ENCODE measurements at places on chromosomes 2 and 18.

DNA sequence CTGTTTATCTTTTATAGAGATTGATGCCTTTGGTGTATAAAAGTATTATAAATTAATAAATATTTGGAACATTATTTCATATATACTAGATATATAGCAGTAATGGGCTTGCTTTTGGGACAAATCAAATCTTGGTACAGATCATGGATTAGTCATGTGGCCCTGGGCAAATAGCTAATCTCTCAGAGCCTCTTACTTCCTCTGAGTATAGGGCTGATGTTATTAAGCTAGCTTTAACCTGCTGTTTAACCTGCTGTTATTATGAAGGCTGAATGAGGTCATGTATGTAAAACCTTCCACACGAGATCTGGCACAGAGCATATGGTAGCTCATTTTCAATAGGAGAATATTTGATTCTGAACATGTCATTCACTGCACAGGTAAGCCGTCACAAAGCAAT lies 5.7 kb downstream of the ITGB6 start:
- DNase-seq, result no peak

- no peak for DNase-seq
Observed at GRCh38 chr18:377088-377487, 109.2 kb upstream of the THOC1 start.

DNA sequence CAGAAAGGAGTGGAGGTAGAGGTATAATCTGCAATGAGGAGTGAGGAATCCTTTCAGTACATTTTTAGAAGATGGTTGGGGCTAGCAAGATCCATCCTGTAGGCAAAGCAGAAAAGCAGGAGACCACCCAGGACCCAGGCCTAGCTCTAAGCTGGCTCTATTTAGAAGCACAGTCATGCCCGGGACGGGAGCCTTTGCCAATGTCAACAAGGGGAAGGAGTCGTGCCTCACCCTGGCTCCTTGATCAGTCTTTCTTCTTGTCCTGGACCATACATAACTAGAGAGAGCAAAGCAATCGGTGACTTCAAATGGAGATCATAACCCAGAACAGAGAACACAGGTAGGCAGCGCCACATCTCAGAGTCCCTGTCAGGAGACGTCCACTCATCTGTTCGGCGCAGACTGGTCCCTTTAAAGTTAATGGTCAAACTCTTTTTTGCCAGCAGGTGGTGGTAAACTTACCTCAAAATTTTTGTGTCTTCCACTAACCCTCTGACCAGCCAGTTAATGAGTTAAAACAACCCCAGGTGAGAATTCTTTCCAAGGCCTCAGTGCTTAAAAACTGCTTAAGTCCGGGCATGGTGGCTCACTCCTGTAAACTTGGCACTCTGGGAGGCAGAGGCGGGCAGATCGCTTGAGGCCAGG lies 8.0 kb downstream of the MC5R start:
- DNase-seq, result no peak

GRCh38 chr18:64073971-64074370 lies 74.9 kb downstream of the LINC00305 start:
- DNase-seq, result no peak

GRCh38 chr2:17981936-17982335 lies 103.5 kb downstream of the KCNS3 start:
- no peak for DNase-seq

DNA sequence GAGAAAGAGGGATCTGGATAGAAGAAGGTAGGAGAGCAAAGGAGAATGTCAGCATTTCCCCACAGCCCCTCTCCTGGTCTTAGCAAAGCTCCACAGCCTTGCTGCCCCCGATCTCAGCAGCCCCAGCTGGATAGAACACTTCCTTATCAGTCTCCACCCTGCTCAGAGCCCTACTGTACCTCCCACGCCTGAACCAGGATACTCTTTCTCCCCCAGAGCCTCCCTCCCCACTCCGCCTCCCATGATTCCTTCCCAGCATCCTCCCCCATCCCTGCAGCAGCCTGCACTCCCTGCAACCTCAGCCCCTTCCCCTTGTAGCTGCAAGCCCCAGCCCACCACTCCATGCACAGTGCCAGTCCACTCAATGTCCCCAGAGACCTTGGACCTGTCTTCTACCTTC lies 25.8 kb downstream of the PLB1 start:
- no peak for DNase-seq

DNA sequence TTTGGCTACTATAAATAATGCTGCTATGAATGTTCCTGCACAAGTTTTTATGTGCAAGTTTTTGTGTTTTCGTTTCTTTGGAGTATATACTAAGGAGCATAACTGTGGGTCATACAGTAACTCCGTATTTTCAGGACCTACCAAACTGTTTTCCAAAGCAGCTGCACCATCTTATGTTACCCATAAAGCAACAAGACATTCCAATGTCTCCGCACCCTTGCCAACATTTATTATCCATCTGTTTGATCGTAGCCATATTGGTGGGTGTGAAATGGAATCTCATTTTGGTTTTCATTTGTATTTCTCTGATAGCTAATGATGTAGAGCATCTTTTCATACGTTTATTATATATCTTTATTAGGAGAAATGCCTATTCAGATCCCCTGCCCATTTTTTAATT lies 13.8 kb downstream of the TMEM131 start:
- DNase-seq, result no peak

DNA sequence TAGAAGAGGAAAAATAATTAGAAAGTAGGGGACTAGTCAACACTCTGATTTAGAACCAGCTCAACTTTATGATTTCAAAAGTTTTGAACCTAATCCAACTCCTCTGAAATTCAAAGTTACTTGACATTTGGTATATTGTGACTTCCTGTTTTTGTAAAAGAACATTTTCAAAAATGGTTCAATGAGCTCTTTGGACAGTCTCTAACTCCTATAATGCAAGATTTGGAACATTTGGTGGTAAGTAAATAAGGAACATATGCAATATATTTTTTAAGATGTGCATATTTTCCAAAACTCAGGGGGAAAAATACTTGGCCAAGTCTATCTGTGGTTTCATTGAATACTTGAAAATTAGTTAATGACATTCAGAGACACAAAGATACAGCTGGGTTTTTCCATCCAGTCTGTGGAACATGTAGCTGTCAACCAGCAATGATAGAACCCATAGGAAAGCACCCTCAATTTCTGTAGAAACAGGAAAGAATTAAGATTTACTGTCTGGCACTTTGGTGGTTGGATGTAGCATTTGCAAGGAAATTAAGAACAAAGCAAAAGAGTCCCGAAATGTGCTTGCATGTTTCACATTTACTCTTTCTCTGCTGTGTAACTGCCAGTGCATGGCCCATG lies 17.0 kb upstream of the ANKRD44 start:
- DNase-seq, result no peak

DNA sequence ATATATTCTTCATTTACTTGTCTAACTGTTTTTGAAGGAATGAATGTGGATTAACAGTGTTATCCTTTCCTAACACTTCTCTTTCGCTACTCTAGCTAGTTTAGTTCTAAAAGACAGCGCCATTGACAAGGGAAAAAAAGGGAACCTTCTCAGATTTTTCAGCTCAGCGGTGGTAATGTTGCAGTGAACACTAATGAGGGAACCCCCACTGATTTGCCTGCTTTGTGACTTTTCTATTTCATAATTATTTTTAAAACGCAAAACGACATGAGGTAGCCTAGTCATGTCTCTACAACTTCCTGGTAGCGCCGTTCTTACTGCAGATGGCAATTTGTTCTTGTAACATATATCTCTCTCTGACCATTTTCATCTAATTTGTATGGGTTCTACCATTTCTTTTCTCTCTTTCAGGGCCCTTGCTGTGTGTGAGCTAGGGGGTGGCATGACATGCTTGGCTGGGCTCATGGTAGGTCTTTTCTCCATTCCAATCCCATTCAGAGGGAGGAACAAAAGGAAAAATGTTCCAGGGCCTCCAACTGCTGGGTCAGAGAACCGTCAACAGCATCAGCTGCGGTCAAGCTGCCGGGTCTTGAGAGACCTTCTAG lies 235.5 kb upstream of the SIX3 start:
- no peak for DNase-seq

DNA sequence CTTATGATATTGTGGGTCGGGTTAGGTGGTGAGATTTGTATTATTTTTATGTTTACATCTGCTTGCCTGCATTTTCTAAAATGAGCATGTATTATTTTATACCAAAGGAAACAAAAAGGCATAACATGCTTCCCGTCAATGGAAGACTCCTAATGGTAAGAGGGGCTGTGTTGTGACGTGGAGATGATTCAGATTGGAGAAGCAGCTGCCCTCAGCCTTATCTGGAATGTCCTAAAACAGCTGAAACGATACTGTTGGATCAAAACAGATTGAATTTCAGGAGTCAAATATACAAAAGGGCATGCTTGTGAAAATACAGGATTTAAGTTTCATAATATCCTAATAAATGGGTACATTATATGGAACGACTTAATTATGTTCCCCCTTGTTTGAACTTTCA lies 19.0 kb downstream of the DGKD start:
- no peak for DNase-seq

DNA sequence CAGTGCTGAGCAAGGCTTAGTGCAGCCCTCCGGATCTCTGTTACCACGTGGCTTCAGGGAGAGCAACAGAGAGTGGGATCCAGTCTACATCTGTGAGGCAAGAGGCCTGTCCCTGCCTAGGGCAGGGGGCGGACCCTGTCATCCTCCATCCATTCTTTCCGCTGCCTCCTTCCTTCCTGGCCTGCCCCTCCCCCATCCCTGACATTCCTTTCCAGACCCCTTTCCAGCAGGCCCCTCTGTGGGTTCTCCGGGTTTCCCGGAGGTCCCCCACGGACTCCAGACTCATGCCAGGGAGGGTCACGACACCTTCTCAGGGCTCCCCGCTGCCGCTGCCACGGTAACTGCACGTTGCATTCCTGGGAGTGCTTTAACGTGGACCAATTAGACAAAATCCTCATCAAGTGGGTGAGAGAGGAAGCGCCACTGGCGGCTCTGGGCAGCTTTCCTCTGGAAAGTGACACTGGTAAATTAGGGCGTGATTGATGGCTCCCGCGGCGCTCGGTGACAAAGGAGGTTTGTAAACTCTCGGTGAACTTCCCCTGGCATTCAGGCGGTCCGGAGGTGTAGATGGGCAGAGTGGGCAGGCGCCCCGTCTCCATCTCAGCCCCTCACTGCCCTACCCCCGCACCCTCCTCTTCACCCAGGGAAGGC lies 11.4 kb downstream of the ATOH8 start:
- DNase-seq, result no peak

GRCh38 chr2:27889774-27890145 lies 427 bp downstream of the RBKS start:
- DNase-seq, result no peak

DNA sequence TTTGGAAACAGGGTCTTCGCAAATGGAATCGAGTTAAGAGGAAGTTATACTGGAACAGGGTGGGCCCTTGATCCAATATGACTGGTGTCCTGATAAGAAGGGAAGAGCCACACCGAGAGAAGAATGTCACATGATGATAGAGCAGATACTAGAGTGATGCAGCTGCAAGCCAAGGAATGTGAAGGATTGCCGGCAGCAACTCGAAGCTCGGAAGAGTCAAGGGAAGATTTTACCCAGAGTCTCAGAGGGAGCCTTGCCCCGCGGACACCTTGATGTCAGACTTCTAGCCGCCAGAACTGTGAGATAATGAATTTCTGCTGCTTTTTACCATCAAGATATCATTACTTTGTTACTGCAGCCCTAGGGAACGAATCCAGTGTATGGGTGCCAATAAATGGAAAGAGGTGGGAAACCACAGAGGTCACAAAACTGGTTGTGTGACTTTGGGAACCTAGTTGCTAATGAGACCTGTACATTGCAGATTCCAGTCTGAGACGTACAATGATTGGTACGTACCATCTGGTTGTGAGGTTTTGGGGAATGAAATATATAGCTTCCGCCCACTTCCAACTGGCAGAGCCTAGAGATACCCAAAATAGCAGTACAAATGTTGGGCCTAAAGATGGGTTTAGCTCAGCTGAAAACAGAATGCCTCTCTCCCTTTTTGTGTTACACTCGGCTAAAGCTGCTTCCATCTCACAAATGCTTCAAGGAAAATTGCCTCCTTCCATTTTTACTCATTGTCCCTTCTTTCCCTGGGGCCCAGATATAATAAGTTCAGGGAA lies 28.6 kb upstream of the VWA3B start:
- DNase-seq, result no peak

- peak; percentile 47 for DNase-seq
Observed at GRCh38 chr2:231709636-231709980, 1.3 kb downstream of the PTMA start.

- no peak for DNase-seq
Observed at GRCh38 chr2:64713686-64714085, 60.0 kb upstream of the SERTAD2 start.

- DNase-seq, result no peak
Observed at GRCh38 chr2:212686285-212686895, 147.8 kb upstream of the ERBB4 start.

DNA sequence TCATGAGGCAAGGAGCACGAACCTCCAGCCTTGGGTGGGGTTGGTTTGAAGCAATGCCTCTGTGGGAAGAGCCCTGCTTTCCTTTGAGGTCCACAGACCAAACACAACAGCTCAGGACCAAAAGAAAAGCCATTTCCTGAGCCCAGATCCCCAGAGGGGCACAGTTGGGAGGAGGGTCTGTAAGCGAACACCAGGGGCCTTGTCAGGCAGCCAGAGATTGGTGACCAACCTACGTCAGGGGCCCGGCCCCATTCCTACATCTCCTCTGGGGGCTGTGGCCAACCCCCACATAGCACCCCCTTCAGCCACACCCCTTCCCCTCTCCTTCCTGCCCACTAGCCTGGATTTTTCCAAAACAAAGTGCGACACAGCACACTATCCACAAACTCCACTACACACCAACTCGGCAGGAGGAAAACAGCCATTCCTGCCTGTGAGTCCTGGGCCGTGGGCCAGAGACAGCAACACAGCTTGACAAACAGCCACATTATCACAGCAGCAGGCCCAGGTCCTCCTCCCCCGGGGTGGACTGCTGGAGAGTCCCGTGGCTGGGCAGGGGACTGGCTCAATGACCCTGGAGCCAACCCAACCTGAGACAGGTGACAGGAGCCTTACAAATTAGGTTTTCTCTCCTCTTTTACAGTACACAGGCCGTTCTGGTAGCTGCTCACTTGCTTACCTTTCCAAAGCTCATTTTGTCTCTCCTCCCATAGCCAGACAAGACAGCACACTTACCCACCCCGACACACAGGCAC lies 98.8 kb downstream of the TNS1 start:
- no peak for DNase-seq

GRCh38 chr2:114436329-114436728 lies 6.1 kb upstream of the DPP10 start:
- no peak for DNase-seq

DNA sequence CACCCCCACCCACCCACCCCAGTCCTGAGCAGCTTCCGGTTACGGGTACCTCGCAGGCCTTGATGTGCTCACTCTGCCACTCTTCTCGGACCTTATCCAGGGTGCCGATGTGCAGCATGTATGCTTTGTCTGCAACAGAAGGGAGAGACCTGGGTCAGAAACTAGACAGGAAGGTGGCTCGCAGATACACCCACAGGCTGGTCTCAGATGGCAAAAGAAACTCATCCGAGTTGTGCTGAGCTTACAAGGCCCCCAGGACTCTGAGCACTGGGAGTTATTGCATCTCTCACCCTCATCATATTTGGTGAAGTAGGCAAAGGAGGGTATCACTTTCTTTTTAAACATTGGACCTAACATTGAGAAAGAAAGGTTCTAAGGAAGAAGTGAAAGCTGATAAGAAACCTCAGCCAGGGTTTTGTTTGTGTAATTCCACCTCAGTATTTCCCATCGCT lies 30.6 kb upstream of the EPG5 start:
- no peak for DNase-seq

Data from stimulated activated CD4-positive, alpha-beta T cell treated with anti-CD3 and anti-CD28 coated beads, TNF-alpha, amount 100 ng/mL, for 24 hours (primary cell).